ENCODE measurements at places on chromosomes 12 and 14.

- peak; percentile 11 for DNase-seq
Observed at GRCh38 chr14:31944256-31945073, 132.6 kb upstream of the ARHGAP5 start.

DNA sequence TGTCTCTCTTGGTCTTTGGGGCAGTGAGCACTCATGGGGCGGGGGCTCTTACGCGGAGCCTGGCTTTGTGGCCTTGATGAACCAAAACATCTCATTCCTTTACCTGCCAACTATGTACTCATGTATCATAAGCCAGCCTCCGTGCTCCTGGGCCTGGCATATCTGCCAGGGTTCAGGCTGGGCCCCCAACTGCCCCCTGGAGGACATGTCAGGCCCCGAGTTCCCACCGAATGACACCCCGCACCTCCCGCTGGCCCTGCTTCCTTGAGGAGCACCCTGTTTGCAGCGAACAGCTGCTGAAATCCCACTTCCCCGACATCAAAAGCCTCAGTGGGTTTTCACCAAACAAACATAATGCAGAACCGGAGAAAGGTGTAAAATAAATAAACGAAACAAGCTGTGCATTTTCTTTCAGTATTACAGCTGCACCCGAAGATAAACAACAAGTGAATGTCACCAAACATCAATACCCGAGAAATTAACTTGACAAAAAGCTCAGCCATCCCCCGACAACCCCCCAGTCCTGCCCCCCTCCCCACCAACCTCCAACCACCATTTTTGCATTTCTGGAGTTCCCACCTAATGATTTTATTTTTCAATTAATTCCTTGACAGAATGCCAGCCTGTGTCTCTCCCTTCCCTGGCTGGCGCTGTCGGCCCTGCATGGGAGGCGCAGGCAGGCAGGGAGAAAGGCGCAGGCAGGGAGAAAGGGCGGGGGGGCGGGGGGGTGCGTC lies 139.2 kb downstream of the RBM19 start:
- no peak for DNase-seq

DNA sequence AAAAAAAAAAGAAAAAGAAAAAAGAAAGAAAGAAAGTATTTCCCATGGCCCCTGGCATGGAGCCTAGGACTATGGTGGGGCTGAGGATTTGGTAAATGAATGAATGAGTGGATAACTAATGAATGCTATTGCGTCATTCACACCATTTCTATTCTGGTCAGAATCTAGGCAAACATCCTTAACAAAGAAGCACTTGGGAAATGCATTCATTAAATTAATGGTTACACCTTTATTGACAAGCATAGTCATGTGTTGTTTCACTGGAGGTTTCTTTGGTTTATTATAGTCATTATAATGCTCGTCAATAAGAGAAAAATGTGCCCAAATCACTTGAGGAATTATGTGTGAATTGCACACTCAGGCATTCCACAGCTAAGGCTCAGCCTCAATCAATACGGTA lies 13.6 kb upstream of the AQP2 start:
- DNase-seq = no peak

GRCh38 chr12:62254967-62255366 lies 5.2 kb upstream of the USP15 start:
- no peak for DNase-seq

Measured in GM06990 (cell line).